Endothelial cell (in vitro differentiated cells): ENCODE measurements at places on chromosomes 6 and 20. TPM values are rescaled to one million over a fixed set of nuclear protein-coding genes. Genes with fewer than 3 reads are reported as not detected.

Gene LGSN
- total RNA-seq = not detected

Gene POPDC3
- 5.2 TPM for total RNA-seq

Gene THEMIS
- total RNA-seq = not detected

DNA sequence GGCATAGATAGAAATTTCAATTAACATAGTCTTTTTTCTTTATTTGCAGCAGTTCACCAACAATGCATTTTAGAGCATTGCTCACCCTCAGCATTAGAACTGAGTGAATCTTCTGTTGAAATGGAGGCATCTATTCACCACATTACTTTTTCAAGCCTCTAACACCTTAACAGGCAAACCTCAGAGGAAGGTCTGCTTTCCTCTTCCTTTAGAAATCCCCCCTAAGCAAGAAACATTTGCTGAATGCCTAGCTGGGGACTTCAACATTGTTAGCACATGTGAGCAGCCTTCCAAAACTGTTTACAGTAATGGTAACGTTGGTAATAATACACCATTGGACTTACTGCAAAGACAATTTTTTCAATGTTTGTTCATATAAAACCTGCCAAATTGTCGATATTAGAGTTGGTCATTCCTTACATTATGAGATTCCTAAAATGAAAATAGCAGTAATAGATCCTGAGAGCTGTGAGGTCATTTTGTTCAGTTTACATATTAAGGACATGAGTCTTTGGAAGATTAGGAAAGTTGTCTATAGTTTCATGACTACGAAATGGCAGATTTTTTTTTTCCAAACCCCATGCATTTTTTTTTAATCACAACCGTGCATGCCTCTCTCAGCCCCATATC lies 20.6 kb upstream of the AKIRIN2 start:
- no peaks in the 10 kb centered on the region for H3K36me3 ChIP-seq
- H3K27ac ChIP-seq = no peak overlapping the region
- no peak for DNase-seq
- peaks cover 2% of the 10 kb centered on the region for H3K27me3 ChIP-seq
- peaks cover 6% of the 10 kb centered on the region for H3K4me1 ChIP-seq
- no peak overlapping the region for H3K4me3 ChIP-seq

DNA sequence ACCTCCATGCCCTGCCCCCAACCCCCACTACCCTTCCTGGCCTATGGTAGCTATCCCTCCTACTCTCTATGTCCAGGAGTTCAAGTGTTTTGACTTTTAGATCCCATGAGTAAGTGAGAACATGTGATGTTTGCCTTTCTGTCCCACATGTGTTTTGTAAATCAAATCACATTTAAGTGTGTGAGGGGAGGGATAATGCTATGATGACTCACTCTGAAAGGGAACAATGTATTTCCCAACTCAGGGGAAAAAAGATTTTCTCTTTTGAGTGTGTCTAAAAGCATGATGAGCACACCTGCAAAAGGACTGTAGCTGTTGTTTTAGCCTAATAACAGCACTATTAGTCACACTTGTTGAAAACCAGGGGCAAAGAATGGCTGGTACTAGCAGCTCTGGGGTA lies 193.7 kb downstream of the GJA10 start:
- no peaks in the 10 kb centered on the region for H3K36me3 ChIP-seq
- peaks cover 3% of the 10 kb centered on the region for H3K4me1 ChIP-seq
- no peak for DNase-seq

DNA sequence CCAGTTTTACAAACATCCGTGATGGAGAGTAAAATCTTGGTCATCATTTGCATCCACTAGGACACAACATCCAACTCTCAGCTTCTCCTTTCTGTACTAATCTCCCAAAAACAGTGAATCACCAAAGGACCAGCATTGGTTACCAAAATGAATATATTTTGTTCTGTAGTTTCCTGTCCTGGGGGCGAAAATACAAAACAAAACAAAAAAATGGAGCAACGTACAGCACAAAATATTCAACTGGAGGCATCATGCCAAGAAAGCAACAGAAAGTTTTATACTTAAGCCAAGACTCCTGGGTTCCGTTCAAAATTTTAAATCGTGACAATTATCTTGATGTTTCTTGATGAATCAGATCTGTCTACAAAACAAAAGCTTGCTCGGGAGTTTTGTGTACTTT lies 126.6 kb upstream of the CCDC28A start:
- no peaks in the 10 kb centered on the region for H3K4me1 ChIP-seq
- no peak overlapping the region for H3K4me3 ChIP-seq
- H3K27ac ChIP-seq = no peak overlapping the region
- no peak for DNase-seq
- H3K27me3 ChIP-seq = no peaks in the 10 kb centered on the region

DNA sequence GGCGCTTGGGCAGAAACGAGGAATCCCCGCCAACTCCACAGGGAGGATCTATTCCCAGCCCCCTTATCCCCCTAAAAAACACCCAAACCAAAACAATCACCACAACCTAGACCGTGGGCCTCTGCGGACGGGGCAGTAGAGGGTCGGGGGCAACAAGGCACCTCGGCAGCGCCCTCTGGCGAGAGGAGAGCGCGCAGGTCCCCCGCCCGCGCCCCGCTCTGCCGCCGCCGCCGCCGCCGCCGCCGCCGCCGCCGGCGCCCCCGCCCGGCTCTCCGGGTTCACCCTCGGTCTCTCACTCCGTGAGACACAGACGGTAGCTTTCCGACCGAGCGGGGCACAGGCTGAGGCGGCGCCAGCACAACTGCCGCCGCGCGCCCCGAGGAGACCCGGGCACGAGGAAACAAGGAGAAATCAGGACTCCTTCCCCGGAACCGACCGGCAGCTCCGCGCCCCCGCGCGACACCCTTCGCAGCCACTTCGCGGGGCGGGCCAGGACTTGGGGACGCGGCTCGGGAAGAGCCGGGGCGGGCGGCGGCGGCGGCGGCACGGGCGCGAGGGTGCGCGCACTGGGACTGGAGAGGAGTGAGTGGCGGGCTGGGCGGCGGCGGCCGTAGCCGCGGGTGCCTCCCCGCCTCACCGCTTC lies at the start of gene SLC35F1:
Gene SLC35F1, plus strand, starts transcription at position 307 of the 643 bp plus-strand sequence.
- peak within 1 kb of the TSS; percentile 91 for H3K4me3 ChIP-seq
- H3K27ac ChIP-seq = no peak within 1 kb of the TSS
- H3K36me3 ChIP-seq = no peaks in the 10 kb centered on the region
- H3K4me1 ChIP-seq = peaks cover 9% of the 10 kb centered on the region
- peaks cover 11% of the 10 kb centered on the region for H3K27me3 ChIP-seq
